ENCODE measurements at places on chromosomes 7 and 10.

DNA sequence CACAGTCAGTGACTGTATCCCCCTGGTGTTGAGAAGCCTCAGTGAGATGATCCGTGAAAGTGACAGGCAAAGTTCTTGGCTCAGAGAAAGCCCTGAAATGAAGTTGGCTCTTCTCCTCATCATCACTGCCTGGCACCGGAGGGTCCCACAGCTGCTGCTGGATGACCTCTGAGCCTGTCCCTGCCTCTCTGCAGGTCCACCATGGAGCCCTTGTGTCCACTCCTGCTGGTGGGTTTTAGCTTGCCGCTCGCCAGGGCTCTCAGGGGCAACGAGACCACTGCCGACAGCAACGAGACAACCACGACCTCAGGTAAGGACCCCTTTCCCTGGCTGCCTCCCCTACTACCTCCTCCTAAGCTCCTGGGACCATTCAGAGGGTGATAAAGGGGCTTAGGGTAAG is 85.5 kb downstream of the MKI67 start:
- DNase-seq, result no peak

DNA sequence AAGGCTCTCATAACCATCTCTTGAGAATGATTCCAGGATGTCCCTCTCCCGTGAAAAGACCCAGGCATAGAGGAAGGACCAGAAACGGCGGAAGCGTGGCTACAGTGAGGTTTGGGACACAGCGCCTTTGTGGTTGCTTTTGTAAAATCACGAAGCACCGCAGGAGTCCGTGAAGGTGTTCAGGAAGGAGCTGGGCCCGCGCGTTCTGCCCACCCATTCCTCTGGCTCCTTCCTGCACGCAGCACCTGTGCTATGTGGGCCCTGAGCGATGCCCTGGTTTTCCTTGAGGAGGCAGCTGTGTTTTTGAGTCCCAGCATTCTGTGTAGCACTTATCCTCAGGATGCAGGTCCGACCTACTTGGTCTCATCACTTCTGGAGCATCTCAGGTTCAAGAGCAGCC is 112.8 kb downstream of the TRRAP start:
- no peak for DNase-seq

DNA sequence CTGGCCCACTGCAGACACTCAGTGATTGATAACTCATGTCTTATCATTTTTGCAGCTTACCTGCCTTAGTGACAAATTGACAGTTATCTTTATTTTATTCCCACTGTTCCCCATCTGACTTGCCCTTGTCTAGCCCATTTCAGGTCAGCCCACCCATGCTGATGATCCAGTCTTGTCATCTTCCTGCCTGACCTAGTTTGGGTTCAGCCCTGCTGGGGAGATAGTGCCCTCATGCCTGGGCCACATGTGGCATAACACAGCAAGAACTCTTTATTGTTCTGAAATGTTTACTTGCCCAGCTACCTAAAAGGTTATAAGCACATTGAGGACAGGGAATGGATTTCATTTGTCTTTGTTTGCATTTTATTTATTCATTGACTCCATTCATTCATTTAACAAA is 75.6 kb downstream of the ENTPD1 start:
- no peak for DNase-seq

GRCh38 chr7:129517931-129518330 is 15.6 kb downstream of the SMKR1 start:
- no peak for DNase-seq

GRCh38 chr10:109412353-109412752 is 511.0 kb downstream of the XPNPEP1 start:
- DNase-seq, result no peak

DNA sequence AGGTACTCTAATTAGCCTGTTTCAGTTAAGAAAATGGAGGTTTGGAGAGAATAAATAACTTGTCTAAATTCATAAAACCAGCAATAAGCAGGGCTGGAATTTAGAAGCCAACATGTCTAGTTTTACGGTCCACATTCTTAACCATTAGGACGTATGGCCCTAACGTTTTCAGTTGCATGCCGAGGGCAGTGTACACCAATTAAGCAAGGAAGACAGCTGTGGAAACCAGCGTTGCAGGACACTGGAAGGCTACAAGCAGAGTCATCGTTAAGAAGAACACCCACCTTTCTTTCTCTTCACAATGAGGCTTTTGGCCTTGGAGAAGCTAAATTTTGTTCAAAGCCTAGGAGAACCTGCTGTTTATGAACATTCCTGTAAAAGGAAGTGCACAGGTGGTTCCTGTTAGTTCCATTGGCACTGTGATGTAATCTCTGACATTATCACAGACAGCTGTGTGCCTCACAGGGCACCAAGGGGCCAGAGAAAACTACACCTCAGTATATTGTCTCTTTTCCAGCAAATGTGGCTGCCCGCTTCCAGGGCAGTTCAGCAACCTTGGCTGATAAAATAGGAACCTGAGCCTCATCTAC is 21.0 kb downstream of the MPP7 start:
- no peak for DNase-seq

DNA sequence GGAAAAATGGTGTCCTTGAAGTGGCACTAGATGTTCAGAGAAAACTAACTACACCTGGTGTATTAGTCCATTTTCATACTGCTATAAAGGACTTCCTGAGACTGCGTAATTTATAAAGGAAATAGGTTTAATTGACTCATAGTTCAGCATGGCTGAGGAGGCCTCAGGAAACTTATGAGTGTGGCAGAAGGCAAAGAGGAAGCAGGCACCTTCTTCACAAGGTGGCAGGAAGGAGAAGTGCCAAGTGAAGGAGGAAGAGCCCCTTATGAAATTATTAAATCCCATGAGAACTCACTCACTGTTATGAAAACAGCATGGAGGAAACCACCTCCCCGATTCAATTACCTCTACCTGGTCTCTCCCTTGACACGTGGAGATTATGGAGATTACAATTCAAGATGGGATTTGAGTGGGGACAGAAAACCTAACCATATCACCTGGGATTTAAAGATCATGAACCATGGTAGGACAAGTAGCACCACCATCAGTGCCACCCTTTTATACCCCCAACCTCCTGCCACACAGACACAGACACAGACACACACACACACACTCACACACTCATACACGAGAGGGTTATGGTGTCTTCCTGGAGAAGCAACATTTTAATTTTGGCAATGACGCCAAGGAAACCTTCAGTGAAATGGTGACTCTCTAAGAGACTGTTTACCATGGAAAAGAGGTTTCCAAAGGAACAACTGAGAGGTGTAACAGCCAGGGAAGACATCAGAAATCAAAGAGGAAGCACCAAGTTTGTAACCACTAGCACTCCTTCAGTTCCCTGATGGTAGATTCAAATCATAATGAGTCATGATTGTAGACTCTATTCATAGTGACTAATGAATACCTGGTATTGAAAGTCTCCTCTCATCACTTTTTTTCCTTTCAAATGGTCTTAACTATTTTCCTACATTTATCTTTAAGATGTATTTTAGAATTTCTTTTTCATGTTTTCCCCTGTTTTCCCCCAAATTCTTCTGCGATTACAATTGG is 41.8 kb upstream of the WNT16 start:
- DNase-seq, result no peak

DNA sequence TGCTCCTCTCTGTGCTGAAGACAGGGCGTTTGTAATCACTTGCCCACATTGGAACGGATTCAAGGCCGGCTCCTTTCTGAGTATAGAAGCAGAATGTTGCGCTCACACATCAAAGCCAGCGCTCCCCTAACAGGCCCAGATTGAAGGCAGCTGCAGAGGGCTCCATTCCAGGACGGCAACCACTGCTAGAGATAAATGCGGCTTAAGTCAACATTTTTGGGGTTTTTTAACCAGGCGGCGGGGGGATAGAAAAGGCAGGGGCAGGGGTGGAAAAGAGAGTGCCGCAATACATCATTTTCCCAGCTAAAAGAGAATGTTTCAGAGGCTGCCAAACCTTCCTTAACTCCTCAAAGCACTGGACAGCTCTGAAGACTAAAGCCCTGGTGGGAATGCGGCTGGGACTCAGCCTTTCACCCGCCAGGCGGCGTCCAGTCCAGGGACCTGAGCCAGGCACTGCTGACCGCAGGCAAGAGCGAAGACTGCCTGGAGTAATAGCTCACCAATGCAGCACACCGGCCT is 189.6 kb downstream of the TNS3 start:
- DNase-seq, result no peak

DNA sequence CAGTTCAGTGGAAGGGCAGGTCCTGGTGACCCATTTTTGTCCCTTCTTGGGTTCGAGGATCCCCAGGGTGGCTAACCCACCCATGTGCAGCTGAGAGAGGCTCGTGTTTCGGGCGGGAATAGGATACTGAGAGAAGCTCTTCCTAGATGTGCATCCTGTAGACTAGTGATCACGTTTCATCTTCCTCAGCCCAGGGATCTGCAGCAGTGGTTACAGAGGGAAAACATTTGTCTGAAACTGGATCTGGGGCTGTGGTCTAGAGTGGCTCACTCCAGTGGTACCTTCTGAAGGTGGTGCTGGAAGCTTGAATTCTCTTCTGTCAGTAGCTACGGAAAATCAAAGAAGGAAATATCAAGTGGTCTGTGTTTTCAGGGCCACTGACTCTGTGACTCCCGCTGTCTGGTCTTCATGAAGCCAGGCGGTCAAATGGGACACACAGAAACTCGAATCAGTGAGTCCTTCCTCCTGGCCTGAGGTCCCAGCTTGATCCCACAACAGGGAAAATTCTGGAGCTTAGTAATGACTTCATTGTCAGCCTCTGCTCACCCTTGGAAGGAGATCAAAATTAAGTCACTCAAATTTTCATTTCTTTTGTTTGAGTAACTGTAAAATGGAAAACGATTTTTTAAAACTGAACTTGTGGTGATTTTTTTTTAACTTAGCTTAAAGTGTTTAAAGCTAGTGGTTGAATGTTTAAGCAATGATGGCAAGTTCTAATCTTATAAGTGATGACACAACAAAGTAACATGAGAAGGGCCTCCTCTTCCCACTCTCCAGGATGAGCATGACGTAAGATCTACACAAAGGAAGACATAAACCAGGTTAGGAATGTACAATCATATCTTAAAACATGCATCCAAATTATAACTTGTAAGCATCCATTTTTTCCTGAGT is 469.3 kb upstream of the KLF6 start:
- DNase-seq, result no peak

- no peak for DNase-seq
Measured at GRCh38 chr7:117808910-117809705, 64.1 kb downstream of the CTTNBP2 start.

DNA sequence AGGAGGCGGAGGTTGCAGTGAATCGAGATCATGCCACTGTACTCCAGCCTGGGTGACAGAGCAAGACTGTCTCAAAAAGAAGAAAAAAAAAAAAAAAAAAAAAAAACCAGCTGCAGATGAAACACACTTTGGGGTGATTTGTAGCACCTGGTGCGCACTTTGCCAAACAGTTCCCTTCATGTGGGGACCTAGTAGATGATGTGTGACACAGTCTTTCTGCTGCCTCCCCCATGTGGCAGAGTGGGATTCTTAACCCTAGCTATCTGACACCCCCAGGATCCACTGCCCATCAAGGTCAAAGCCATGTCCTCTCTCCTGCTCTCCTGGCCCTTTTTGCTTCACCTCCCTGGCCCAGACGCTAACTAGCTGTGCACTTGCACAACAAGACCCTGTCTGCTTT is 52.1 kb upstream of the PDZD8 start:
- no peak for DNase-seq

DNA sequence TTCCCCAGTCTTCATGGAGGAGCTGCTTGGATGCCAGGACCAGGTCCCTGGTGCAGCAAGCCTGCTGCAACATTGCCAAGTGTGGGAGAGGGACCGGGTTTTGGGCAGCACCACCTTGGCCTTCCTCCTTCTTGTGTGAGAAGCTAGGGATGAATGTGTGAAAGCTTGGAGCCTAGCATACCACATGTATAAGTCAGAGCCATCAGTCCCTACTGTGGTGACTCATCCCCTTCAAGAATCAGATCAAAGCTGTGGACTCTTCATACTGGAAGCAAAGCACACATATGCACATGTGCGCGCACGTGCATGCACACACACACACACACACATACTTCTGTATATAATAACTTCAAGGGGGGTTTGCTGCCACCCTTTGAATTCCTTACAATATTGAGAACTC is 527.8 kb downstream of the LRMDA start:
- no peak for DNase-seq
